ENCODE measurements at places on chromosomes 2 and 18.

DNA sequence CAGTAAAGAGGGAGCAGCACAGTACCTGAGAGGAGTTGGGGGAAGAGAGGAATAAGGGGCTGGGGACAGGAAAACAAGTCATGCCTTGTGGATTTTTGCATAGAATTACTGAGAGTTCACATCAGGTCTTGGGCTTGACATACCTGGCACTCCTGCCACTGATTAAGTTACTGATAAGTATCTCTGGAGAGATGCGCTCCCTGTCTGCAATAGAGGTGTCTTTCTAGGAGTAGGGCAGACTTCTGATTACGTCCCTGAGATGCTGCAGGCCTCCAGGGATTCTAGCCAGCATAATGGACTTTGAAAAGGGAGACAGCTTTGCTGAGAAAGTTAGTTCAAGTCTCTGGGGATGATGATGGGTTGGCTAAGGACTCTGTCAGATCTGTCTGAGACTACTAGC, 69.4 kb downstream of the CHRNA1 start:
- DNase-seq: no peak

DNA sequence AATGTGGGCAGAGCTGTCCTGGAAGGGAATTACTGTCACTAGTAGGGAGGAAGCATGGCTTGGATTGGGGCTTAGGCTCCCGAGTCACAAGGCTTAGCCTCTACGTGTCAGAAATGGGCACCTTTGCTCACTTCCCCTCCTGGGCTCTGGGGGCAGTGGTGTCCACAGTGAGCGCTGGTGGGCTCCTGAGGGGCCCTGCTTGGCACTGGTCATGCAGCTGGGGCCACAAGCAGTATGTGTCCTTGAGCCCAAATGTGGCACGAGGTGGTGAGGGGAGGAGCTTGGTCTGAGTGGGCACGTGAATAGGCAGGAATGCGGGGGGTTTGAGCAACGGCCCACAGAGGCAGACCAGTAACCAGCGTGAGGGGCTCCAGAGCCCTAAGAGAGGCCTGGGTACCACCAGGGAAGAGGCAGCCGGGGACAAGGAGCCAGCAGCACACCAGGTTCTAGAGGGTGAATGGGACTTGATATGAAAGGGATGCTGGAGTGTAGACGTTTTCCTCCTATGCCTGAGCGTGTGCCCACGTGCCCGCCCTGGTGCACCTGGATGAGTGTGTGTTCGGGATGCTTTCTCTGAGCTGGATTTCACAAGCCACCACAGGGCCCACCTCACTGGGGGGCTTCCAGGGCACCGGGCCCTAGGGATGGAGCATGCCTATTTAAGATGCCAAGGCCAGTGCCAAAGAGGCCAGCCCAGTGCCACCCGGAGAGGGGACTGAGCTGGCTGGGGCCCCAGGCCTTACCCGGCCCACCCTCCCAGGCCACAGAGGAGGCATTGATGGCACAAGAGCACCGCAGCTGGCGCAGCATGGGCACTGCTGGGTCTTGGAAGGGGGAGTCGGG, 22.8 kb upstream of the PTMA start:
- DNase-seq: no peak

GRCh38 chr2:9484533-9484932, 10.2 kb downstream of the IAH1 start:
- no peak for DNase-seq

DNA sequence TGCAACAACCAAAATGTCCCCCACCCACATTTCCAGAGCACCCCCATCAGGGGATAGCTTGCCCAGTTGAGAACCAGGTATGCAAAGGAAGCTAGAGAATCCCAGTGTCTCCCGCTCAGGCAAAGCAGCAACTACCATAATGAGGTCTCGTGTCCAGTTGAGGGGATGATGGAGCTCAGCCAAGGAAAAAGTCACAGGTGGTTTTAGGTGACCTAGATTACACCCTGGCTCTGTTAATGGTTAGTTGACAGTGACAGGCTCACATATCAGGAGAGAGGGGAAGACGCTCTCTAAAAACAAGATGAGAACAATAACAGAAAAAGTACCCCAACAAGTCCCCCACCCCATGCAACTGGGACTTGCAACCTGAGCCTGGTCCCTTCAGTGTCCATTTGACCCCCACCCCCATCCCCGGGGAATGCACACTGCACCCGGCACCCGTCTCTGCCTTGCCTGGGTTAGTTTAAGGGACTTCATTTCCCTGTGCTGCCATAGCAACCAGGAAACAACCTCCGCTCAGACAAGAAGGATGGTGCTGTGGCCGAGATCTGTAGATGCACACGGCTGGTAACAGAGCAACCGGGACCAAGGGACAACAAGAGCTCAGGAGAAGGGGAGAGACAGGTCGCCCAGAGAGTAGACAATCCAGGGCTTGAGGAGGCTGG, at the start of gene KIAA2012:
Gene KIAA2012, plus strand, starts transcription at position 519 of the 665 bp plus-strand sequence. CDS start 373 bp downstream, outside the sequence.
- DNase-seq: no peak

- DNase-seq: no peak
These were observed 7.7 kb upstream of the RHBDD1 start for GRCh38 chr2:226828191-226828590.

- no peak for DNase-seq
These were observed 94.5 kb upstream of the UPP2 start for GRCh38 chr2:158006961-158007719.

GRCh38 chr2:99473518-99474083, 16.2 kb downstream of the REV1 start:
- DNase-seq: no peak

- no peak for DNase-seq
These were observed 40.5 kb downstream of the MTHFD2 start for GRCh38 chr2:74238879-74239278.

- DNase-seq: no peak
These were observed 233.7 kb downstream of the CCDC102B start for GRCh38 chr18:69031571-69031970.

- no peak for DNase-seq
These were observed 101.6 kb downstream of the GFPT1 start for GRCh38 chr2:69285379-69285894.

GRCh38 chr2:4827836-4828235, 864.3 kb upstream of the SOX11 start:
- no peak for DNase-seq

GRCh38 chr2:187569042-187569441, 14.8 kb upstream of the TFPI start:
- no peak for DNase-seq

- DNase-seq: no peak
These were observed 7.7 kb upstream of the KLF11 start for GRCh38 chr2:10035633-10036032.

GRCh38 chr2:220127311-220127710, 499.9 kb downstream of the SLC4A3 start:
- no peak for DNase-seq

DNA sequence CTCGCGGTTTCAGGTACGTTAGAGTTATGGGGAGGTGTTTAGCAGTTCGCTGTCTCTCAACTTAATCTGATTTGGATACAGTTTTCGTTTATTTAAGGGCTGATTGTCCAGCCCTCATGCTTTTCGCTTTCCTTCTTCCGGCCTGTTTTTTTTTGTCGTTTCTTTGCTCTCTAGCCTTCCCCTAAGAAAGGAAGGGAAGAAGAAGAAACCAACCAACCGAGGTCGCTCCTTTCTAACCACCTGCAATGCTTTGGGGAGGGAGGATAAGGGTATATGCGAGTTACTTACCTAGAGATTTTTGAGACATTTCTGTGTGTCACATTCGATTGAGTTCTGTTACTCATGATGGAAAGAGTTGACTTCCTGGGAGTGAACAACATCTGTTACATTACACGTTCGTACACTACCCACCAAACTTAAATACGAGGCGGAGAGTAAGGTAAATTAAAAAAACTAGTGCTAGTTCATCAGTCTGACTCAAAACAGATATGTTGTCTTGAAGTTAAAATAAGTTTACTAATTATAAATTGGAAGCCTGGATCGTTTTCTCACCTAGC, 918 bp downstream of the EIF5B start:
- DNase-seq: no peak

DNA sequence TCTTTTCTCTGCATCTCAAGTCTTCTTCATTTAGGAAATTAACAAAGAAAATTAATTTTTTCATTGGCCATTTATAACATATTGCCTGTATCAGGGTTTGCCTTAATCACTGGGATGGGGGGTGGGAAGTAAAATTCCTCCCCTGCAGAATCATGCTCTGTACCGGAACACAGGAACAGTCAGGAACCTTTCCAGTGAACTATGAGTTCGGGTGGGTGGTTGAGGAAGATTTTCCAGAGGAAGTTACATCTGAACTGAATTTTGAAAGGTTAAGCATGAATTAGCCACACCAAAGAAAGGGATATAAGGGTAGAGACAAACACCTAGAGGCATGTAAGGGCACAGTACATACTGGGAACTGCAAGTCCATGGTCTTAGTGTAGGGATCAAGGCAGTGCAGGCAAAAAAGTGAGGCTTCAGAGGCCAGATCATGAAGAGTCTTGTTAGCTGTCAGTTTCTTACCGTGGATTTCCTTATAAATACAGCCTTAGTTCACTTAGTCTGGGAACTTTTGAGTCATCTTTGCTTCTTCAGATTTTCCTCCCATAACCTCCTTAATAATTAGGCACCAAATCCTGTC, 55.6 kb downstream of the FAM117B start:
- DNase-seq: no peak

DNA sequence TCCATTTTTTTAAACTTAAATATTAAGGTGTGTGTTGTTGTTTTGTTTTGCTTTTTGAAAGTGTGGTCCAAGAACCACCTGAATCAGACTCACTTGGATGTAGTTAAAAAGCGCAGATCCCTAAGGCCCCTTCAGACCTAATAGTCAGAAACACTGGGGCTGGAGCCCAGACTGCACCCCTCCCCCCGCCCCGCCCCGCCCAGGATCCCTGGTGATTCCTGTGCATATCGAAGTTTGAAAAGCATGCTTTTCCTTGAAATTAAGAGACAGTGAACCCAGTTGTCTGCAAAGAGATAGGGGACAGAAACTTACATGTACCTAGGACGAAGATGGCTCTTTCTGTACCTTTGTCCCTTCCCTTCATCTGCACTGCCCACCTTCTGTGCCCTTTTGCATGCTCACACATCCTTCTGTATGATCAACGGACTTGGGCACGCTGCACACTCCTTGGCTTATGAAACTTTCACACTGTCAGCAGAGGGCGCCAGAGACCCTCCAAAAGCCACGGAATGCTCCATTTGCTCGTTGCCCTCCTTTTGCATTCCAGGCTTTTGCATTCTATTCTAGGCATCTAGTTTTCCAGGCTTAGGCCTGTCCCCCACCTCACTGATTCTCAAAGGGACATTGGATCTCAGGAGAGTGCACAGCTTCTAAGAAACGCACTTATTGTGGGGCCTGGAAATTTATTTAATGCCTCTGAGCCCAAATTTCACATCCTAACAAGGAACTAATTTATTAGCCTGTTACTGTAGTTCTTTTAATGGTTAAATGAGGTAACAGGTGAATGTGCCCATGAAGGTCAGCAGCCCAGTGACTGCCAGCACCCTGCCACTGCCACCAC, 32.8 kb upstream of the SLC14A1 start:
- DNase-seq: peak; percentile 73

DNA sequence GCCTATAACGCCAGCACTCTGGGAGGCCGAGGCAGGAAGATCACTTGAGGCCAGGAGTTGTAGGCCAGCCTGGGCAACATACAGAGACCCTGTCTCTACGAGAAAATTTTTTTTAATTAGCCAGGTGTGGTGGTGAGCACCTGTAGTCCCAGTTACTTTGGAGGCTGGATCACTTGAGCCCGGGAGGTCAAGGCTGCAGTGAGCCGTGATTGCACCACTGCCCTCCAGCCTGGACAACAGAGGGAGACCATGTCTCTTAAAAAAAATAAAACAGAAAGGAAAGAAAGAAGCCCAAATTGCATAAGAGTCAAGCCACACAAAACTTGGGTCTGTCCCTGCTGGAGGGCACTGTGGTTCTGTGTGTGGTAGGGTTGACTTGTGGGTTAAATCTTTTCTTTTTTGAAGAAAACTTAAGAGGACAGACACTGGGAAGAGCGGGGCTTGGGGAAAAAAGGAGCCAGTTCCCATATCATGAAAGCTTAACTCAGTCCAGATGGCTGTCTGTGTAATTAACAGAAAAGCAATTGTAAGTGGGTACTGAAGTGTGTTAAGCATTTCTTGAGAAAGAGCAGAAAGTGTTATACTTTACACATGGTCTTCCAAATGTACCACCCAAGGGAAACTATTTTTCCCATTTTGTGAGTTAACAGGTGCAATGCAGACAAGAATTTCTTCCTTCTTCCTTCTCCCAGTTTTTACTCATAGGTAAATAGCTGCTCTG, 115.1 kb downstream of the ALPK2 start:
- no peak for DNase-seq

DNA sequence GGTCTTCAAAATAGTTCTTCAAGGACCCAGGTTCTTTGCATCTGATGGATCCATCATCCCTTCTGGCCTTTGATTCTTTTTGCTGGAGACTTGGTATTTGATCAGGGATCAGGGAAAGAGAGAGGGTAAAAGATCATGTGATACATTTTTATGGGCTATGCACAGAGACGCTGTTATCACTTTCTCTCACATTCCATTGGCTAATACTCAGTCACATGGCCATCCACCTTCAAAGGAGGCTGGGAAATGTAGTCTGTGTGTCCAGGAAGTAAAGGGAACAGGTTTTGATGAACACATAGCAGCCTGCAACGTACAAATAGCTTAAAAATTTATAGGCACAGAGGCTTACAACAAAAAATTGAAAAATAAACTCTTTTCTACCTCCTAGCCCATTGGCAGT, 629.6 kb upstream of the FANCL start:
- DNase-seq: no peak

- no peak for DNase-seq
These were observed 85.8 kb upstream of the HPCAL1 start for GRCh38 chr2:10216677-10217488.

- no peak for DNase-seq
These were observed 2.4 kb upstream of the NTSR2 start for GRCh38 chr2:11672407-11672806.

GRCh38 chr2:46977280-46977665, 61.7 kb upstream of the MCFD2 start:
- DNase-seq: no peak

- no peak for DNase-seq
These were observed 32.2 kb upstream of the SPRED2 start for GRCh38 chr2:65464604-65465003.

- DNase-seq: peak; percentile 9
These were observed 665.4 kb downstream of the BCL11A start for GRCh38 chr2:59888015-59888414.

- DNase-seq: no peak
These were observed 10.7 kb downstream of the BIN1 start for GRCh38 chr2:127096280-127096679.

GRCh38 chr18:78376046-78376445, 603.6 kb upstream of the SALL3 start:
- no peak for DNase-seq

GRCh38 chr2:222566229-222566628, 89.7 kb downstream of the FARSB start:
- no peak for DNase-seq

DNA sequence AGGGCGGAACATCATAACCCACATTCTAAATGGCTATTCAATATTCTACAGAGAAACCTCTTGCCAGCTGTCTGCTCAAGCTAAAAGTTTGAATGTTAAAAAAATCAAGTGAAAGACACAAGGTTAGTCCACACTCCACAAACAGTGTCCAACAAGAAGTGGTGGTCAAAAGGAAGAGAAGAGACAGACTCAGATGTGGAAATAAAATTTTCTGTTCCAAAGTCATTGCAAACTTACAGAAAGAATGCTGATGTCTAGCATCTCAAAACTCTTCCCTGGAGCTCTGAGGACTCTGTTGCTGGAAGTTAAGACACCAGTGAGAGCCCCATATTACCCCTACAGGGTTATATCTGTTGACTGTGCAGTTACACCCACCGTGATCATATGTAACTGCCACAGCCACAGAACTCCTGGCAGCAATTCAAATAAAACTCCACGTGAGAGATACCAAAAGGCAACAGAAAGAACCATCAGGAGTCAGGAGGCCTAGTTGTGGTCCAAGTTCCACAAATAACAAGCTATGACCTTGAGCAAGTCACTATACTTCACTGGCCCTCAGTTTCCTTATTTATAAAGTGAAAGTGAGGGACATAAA, 60.9 kb downstream of the AAK1 start:
- DNase-seq: no peak

Measured in stimulated activated CD8-positive, alpha-beta memory T cell treated with anti-CD3 and anti-CD28 coated beads, Interleukin-15, amount 100 ng/mL, for 1 hour (primary cell).